ENCODE measurements at places on chromosomes 7 and 10.
A peak's percentile ranks its signal among the peaks of the same experiment; 100 is the strongest.

- DNase-seq: no peak
Measured at GRCh38 chr7:46143949-46144917, 223.2 kb upstream of the IGFBP3 start.

- no peak for DNase-seq
Measured at GRCh38 chr10:25023278-25023677, 6.9 kb downstream of the THNSL1 start.

DNA sequence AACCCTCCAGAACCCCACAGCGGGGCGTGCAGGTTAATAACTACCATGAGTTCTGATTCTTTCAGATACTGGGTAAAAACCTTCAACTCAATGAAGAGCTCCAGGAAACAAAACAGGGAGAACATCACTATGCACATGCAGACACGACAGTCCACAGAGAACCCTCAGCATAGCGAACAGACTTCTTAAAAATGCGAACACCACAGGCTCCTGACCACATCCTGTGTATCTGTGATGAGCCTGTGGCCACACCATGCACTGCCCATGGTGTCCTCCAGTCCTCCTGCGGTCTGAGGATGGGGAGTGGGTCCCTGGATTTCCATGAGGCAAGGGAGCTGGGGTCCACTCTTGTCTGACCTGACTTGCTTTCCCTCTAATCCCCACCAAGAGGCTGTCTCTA, 107.2 kb downstream of the COBL start:
- DNase-seq: no peak

DNA sequence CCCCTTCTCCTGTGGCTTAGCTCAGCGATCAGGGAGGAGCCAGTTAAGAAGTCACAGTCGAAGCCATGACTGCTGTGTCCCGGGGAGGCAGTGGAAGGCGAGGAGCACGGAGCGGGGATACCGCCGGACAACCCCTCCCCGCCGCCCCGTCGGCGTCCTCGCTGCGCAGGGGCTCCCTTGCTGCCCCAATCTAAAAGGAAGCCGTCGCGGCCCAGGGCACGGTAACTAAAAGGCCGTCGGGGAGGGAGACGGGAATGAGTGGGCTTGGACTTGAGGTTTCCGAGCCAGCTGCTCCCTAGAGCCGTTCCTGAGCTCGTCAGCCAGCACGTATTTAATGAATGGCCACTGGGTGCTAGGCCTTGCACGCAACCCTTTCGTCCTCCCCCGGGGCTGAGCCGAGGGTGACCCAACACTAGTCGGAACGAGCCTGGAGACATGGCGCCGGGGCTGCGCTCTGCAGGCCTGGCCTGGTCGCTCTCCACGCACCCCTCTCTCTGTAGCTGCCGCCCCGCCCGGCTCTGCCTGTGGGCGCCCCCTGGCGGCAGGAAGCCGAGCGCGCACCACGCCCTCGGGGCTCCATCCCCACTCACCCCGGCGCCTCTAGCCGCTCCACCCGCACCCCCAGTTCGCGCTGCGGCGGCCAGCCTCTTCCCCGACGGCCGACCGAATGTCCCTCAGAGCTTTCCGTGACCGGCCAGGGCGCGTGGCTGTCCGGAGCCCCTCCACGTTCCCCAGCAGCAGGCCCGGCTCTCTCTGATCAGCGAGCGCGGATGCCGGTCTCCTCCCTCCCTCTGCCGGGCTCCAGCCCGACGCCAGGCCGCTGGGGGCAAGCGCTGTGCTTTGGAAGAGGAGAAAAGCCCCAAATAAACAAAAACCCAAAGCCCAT, 29.3 kb upstream of the KCNK18 start:
- peak; percentile 38 for DNase-seq

DNA sequence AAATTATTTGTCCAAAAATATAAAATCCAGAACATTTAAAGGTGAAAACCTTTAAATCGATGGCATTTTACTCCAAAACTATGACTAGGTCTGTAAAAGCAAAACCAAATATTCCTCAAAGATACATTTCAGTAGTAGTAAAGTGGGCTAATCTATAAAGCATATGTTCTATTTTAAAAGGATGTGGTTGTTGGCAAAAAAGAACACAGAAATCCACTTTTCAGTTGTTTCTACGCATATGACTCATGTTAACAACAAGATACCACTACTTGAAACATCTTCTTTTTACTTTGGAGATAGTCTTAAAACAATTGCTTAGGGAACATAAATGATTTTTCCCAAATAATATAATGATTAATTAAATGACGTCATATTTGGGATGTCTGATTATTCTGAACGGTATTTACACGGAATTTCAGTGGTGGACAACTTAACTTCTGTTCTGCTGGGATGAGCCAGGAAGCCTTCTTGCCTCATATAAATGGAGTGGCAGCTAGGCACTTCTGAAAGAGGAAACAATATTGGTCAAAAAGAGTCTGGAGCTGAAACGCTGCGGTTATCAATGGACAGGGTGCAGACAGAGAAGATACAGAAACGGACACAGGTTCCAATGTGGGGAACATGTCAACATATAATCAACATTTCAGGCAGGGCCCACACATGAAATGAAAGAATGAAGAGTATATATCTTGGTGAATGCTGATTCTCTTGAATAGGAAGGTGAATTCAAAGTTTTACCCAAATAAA, 78.5 kb downstream of the ETV1 start:
- DNase-seq: no peak

DNA sequence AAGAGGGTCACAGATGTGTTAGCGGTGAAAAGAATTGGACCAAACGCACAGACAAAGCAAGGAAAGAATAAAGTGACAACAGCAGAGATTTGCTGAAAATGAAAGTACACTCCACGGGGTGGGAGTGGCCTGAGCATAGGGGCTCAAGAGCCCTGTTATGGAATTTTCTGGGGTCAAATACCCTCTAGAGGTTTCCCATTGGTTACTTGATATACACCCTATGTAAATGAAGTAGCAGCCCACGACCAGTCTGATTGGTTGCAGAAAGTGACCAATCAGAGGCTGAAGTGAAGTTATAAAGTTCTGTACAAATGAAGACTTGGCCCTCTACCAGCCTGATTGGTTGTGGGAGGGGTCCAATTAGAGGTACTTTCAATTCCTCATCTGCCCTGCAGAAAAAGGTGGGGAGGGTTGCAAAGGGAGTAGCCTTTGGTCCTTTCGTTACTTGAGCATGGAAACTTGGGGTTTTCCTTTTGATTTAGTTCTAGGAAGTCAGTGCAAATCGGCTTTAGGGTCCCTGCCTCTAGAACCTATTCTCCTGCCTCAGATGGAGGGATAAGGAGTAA, 125.6 kb upstream of the PRPS1L1 start:
- DNase-seq: no peak

GRCh38 chr10:90915766-90916075, 5.2 kb downstream of the ANKRD1 start:
- DNase-seq: no peak

GRCh38 chr7:23544913-23545354, 13.2 kb upstream of the TRA2A start:
- DNase-seq: no peak

GRCh38 chr7:94697035-94697974, 41.4 kb upstream of the SGCE start:
- peak; percentile 93 for DNase-seq

GRCh38 chr10:49690698-49691356, 11.4 kb downstream of the C10orf53 start:
- no peak for DNase-seq

Measured in fibroblast of skin of scalp (primary cell).